ENCODE measurements at places on chromosomes 16 and 17.

GRCh38 chr17:77610972-77611521 is 347.5 kb upstream of the TNRC6C start:
- no peak for DNase-seq

DNA sequence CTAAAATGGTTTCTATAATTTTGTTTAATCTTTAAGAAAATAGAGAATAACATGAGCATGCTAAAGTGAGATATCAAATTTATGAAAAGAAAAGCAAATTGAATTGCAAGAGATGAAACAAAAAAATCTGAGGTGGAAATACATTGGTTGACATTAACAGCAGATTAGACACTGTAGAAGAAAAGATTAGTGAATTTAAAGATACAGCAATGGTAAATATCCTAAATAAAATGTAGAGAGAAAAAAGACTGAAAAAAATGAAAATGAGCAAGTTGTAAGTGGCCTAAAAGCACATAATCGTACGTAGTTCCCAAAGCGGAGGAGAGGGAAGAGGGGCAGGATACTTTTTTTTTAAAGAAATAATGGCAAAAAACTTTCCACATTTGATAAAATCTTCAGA is 30.5 kb upstream of the ALDH3A2 start:
- DNase-seq = no peak

DNA sequence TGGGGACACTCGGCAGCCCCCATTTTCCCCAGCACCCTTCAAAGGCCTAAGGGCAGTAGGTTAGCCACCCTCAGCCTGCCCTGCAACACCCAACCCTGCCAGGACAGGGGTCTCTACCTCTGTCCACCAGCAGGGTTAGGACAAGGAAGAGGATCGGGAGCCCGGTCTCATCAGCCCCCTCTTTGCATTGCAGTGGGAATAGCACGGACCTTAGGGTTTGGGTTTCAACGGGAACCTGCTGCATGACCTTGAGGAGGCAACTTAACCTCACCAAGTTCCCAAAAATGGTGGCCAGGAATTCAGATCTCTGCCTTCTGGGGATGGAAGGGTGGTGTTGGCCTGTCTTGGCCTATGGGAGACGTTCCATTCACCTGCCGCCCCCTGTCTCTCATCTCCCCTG is 20.2 kb upstream of the SPPL2C start:
- no peak for DNase-seq

DNA sequence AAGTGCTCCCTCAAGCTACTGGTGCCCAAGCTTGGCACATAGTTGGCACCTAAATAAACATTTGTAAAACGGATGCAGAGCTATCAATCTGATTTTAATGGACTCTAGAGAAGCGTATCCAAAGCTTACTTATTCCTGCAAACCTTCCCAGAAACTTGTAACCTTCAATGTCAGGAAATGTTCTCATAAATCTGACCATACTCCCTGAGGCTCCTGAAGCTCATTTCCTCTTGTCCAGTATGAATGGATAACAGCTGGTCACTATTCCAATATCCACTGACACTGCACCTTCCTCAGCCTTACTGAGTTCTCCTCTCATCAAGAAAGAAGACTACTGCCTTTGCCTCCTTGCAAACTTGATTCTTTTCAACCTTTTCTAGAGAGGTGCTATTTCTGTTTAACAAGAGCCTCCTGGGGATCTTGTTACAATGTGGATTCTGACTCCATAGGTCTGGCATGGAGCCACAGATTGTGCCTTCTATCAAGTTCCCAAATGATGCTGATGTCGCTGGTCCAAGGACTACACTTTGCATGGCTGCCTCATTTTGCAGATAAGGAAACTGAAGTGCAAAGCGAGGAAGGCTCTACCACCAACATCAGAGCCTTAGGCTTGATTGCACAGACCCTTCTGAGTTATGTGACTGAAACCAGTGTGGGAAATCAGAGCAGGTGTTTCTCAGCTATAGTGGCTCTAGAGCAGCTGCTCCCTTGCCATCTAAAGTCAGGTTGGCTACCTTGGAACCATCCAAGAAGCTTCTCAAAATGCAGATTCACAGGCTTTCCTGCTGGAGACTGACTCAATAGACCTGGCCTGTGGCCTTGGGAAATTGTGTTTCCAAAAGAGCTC is 377.8 kb downstream of the SOX9 start:
- no peak for DNase-seq

DNA sequence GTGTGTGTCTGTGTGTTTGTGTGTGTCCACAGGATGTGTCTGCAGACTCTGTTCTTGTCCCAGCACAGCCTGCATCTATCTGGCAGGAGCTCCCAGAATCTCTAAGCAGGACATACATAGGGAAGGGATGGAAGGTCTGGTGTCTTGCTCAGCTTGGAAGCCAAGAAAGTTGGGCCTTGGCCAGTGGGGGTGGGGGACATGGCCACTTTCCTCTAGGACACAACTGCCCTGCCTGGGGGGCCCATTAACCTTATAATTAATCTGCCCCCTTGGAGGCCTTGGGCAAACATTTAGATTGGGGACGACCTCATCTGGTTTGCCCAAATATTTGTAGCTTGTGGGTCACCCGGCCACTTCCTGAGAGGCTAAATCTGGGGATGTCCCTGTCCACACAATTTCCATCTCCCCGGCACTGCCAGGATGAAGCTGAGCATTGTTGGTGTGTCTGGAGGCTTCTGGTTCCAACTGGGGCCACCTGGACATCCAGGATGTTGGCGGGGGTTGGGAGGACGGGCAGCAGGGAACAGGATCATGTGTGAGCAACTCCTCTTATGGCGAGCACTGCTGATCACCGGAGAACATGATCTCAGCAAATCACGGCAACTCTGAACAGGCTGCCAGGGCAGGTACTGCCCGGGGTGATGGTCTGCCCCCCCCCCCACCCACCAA is 17.2 kb upstream of the FOXF1 start:
- no peak for DNase-seq

DNA sequence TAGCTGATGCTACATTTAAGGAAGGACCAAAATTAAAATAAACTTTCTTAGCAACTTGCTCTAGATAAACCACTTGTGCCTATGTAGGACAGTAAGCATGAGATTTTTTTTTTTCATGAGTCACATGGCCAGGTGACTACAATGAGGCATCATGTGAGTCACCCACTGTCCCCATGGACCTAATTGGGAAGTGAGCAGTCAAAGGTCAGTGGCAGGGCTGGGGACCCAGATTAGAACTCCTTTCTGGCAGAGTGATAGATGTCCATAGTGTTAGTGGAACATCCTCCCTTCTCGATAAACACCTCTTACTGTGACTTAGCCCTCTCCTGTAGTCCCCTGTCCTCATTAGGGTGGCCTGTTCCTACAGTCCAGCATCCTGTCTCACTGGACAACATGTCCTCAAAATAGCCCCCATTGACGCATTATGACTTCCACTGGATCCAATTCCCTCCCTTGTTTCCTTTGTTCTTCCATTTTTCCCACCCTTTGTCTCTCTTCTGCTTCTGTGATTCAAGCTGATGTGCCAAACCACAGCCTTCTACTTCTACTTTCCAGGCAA is 12.4 kb downstream of the ITGB3 start:
- DNase-seq = no peak

Measured in stimulated activated CD8-positive, alpha-beta memory T cell treated with anti-CD3 and anti-CD28 coated beads, Interleukin-4, amount 100 ng/mL, for 48 hours (primary cell).